ENCODE measurements at places on chromosomes 5 and 9.

DNA sequence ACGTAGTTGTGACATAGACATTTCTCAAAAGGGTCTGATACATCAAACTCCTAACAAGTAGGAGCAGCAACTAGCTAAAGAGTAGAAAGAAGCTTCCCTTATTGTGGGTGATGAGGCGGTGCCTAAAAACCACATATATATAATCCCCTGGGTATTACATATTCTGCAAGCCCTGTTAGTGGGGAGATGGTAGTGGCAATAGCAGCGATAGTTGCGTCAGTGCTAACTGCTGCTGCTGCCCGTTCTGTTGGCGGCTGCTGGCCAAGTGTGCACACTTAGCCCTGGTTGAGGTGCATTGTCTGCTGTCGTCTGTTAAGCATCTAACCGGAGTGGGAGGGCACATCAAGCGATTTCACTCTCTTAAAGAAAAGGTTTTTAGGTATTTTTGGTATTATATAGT is 35.8 kb downstream of the VLDLR start:
- no peak for DNase-seq

GRCh38 chr5:84816746-84817547 is 432.3 kb upstream of the EDIL3 start:
- no peak for DNase-seq

DNA sequence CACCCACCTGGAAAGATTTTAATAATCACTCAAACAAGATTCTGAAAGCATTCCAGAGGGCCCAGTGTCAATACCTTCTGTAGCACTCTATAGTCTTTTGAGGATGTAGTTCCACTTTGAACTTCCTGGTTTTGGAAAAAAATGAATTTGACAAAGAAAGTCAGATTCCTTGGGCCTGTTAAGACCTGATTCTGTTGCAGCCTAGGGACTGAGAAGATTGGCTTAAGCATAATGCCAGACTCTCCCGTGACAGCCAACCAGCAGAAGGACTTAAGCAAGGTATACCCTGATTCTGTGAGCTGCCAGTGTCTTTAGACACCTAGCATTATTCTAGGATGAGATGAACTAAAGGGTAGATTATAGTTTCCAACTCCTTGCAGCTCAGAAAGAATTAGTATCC is 6.8 kb downstream of the SPINK5 start:
- no peak for DNase-seq

GRCh38 chr5:38809388-38810359 is 36.1 kb upstream of the OSMR start:
- DNase-seq: peak; percentile 42

- no peak for DNase-seq
Observed at GRCh38 chr9:7844242-7844641, 44.7 kb upstream of the DMAC1 start.

DNA sequence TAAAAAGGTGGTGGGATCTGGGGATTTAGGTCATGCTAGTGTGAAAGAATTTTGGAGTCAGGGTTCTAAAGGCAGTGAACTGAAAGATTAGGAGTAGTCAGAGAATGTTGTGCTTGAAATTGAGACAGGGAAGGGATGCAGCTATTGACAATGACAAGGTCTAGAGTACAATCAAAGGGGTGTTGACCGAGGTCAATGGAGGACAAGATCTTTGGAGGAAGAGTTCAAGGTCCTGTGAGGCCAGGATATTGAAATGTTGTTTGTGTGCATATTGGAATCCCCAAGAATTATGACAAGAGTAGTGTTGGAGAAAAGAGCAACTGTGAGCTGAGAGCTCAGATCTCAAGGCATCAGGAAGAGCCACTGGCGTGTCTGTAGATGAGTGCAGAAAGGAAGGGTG is 116.9 kb downstream of the RASGRF2 start:
- DNase-seq: no peak

- DNase-seq: no peak
Observed at GRCh38 chr5:160477266-160477970, 55.8 kb downstream of the PTTG1 start.

GRCh38 chr5:14276380-14276779 is 133.2 kb downstream of the TRIO start:
- no peak for DNase-seq

- no peak for DNase-seq
Observed at GRCh38 chr9:130432362-130432761, 12.4 kb upstream of the ASS1 start.

- DNase-seq: no peak
Observed at GRCh38 chr9:113533335-113534225, 70.1 kb downstream of the RGS3 start.

GRCh38 chr5:43298443-43298842 is 14.8 kb downstream of the HMGCS1 start:
- no peak for DNase-seq

- no peak for DNase-seq
Observed at GRCh38 chr5:175873088-175873454, 1.7 kb downstream of the CPLX2 start.

GRCh38 chr5:121158451-121158850 is 693.2 kb upstream of the FTMT start:
- DNase-seq: no peak

DNA sequence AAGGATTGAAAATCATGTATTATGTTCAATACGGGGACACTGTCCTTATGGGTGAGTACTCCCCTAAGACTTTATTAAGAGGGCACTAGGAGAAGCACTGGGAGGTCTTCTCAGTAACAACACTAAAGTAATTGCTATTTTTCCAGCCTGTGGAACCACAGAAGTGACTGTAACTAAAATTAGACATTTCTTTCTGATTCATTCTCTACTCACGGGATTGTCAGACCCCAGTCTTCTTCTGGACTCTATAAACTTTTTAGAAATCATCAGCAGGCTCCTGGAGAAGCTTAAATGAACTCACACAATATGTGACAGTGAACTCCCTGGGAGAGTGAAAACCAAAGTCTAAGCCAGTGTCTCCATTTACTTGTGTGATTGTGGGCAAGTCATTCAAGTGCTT is 14.5 kb downstream of the TLR4 start:
- no peak for DNase-seq

DNA sequence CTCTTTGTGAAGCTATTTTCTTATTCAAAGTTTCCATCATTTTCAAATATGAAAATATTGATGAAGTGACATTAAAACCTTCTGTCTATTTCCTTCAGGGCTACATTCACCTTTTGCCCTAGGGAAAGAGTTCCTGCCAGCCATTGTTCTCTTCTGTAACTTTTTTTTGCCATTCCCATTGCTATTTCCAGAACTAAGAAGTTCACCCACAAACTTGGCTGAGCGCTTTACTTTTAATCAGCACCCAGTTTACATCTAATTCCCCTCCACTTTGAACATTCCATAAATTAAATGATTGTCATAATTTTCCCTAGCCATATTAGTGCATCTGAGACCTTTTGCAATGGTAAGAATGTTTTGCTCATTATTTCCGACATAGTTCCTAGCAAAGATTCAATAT is 4.4 kb downstream of the IL33 start:
- DNase-seq: no peak

GRCh38 chr5:136080483-136081216 is 51.9 kb downstream of the TGFBI start:
- DNase-seq: no peak

DNA sequence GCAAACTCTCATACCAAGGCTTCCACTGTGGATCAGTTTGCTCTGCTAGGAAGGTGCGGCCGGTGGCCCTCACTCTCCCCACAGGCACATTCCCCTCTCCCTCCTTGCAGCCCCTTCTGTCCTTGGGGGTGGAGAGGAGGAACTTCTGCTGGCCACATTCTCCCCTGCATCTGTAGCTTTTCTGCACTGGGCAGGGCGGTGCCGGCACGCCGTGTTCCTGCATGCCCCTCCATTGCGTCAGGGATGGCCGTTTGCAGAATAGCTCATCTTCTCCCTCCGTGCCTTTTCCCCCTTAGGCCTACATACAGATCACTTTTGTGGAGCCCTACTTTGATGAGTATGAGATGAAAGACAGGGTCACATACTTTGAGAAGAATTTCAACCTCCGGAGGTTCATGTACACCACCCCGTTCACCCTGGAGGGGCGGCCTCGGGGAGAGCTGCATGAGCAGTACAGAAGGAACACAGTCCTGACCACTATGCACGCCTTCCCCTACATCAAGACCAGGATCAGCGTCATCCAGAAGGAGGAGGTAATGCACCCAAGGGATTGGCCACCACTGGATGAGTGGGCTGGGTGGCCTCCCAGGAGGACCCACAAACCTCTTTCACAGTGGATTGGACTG is 231.5 kb downstream of the DOCK8 start:
- DNase-seq: no peak

DNA sequence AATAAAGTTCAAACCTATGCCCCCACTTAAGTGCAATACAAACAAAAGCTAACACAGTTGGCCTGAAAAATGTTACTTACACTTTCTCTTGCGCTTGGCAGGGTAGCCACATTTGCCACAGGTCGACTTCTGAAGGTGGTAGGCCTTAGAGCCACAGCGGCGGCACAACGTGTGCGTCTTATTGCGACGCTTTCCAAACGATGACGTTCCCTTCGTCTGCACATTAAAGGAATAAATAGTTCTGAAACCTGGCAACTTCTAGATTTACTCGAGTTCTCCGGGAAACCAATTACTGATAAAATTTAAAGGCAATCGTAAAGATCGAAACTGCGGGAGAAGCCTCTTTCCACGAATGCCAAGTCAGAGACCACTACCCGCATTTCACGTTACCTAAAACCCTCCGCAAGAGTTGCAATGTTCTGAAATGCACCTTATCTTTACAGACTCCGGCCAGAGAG is 602 bp downstream of the RPL37 start:
- no peak for DNase-seq

- no peak for DNase-seq
Observed at GRCh38 chr5:14295610-14296009, 152.5 kb downstream of the TRIO start.

All from NCI-H1417 treated with DMSO at 0.1 percent for 48 hours (cell line).